Activated T-helper 17 cell treated with anti-CD3 and anti-CD28 coated beads, Interleukin-2, amount 50 U/mL, for 72 hours (primary cell): ENCODE measurements at places on chromosomes 4 and X. TPM values are rescaled to one million over a fixed set of nuclear protein-coding genes. Genes with fewer than 3 reads are reported as not detected.

The RNF150 gene
- not detected for total RNA-seq

The BRS3 gene
- not detected for total RNA-seq

The CLNK gene
- total RNA-seq, result not detected

The TECRL gene
- total RNA-seq, result not detected

The OPHN1 gene
- total RNA-seq, result 0.95 TPM

The BBS7 gene
- total RNA-seq, result 12.1 TPM

The H2BW2 gene
- not detected for total RNA-seq

The CD40LG gene
- total RNA-seq, result 110 TPM

The CABS1 gene
- not detected for total RNA-seq

The PFKFB1 gene
- total RNA-seq, result 0.50 TPM

The ANK2 gene
- 0.87 TPM for total RNA-seq

The MND1 gene
- total RNA-seq, result 11.6 TPM

The MAGEH1 gene
- total RNA-seq, result 13.9 TPM

The PF4V1 gene
- total RNA-seq, result not detected

The MED12 gene
- total RNA-seq, result 46.2 TPM

The CD38 gene
- 3.0 TPM for total RNA-seq

The CCDC158 gene
- not detected for total RNA-seq

The ZNF732 gene
- not detected for total RNA-seq

The YTHDC1 gene
- 81.2 TPM for total RNA-seq

The AADAT gene
- total RNA-seq, result not detected

The XK gene
- total RNA-seq, result not detected

The MSX1 gene
- total RNA-seq, result not detected

The SLIT2 gene
- not detected for total RNA-seq
